ENCODE measurements at places on chromosomes 12 and 14.

- no peak for DNase-seq
These were observed 38.6 kb downstream of the GRIN2B start for GRCh38 chr12:13942826-13943225.

DNA sequence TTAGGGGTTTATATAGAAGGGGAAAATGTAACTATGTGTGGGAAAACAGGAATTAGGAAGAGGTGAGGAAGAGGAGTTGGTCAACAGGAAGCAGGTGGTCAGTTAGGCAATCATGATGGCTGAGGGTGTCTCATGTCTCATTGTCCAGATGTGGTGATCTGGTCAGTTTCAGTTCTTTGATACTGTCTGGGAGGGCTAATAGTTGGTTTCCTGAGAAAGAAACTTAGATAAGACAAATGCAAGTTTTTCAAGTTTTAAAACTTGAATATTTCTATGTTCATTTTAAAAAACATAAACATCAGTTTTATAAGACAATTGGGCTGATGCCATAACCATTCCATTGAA, 1121.8 kb upstream of the USP15 start:
- DNase-seq = no peak

DNA sequence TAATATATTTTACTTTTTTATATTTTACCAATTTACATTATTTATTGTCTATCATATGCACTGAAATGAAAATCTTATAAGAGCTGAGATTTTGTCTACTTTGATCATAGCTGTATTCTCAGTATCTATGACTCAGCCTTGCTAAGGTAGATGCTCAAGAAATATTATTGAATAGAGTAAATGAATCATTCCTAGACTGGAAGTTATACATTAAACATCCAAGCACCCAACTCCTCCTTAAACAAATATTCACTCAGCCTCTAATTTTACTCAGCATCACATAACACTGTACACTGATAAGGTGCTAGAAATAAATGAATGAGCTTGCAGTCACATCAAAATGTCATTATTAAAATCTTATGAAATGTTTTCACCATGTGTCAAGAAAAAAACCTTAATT, 1424.9 kb downstream of the LRFN5 start:
- DNase-seq = no peak

- DNase-seq = no peak
These were observed 21.5 kb downstream of the BATF start for GRCh38 chr14:75543786-75544185.

DNA sequence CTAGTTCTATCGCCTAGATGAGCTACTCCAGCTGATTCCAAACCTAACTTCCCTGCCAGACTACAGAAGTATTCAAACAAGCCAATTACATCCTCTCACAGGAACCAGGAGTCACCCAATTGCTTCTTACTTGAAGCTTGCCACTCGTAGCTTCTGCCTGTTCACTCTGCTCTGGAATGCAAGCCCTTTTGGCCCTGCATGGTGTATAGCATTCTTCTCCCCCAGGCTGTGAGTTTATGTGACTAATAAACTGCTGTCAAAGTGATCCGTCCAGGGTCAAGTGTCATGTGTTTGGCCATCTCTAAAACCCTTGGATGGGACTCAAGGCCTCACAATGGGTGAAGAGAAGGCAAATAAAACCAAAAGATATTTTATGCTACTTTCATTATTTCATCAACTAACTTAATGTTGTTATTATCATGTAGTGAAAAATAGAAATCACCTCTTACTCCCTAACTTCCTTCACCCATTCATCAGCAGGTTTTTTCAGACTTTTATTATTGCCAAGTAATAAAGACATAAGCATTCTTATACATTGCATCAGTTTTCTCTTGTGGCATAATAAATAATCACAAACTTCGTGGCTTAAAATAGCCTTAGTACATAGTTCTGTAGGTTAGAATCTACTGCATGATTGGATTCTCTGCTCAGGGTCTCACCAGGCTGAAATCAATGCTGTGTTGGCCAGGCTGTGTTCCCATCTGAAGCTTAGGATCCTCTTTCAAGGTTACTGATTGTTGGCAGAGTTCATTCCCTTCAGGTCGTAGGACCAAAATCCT, 1981.7 kb upstream of the FLRT2 start:
- DNase-seq = no peak

All from anterior cingulate cortex (tissue), 58 donors.